Activated CD4-positive, alpha-beta T cell treated with anti-CD3 and anti-CD28 coated beads for 48 hours (primary cell): ENCODE measurements at places on chromosomes 12 and 14.

DNA sequence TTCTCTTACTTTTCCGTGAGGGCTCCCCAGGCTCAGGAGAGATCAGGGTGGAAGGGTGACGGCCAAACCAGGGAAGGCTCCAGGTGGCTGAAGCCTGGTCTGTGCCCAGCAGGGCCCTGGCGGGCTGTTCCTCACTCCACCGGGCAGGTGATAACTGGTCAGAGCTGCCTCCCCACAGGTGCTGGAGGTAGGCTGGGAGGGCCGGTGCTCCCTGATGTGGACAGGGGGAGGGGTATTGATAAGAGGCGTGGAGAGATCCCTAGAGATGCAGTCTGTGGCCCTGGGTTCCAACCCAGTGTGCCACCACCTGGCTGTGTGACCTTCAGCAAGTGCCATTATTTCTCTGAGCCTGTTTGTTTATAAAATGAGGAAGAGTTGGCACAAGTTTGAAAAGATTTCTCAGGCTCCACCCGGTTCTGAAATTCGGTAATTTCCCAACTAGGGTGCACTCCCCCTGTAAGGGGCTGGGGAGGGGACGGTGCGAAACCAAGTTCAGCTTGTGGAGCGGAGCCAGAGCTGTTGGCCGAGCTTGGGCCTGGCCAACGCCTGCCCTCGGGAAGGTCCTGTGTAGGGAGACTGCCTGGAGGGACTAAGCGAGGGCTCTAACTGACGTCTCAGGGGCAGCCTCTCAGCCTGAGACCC is 1.0 kb upstream of the NR4A1 start:
- DNase-seq, result no peak

GRCh38 chr14:96901227-96901626 is 104.0 kb downstream of the VRK1 start:
- DNase-seq, result no peak

DNA sequence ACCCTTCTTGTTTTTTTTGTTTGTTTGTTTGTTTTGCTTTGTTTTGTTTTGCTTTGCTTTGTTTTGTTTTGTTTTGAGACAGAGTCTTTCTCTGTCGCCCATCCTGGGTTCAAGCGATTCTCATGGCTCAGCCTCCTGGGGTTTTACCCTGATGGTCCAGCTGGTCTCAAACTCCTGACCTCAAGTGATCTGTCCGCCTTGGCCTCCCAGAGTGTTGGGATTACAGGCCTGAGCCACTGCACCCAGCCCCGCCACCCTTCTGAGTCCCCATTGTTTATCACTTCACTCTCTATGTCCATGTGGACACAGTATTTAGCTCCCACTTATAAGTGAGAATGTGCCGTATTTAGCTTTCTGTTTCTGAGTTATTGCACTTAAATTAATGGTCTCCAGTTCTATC is 36.9 kb upstream of the BICD1 start:
- DNase-seq, result no peak

- peak; percentile 58 for DNase-seq
Measured at GRCh38 chr12:57844709-57845477, 1.6 kb downstream of the CTDSP2 start.

DNA sequence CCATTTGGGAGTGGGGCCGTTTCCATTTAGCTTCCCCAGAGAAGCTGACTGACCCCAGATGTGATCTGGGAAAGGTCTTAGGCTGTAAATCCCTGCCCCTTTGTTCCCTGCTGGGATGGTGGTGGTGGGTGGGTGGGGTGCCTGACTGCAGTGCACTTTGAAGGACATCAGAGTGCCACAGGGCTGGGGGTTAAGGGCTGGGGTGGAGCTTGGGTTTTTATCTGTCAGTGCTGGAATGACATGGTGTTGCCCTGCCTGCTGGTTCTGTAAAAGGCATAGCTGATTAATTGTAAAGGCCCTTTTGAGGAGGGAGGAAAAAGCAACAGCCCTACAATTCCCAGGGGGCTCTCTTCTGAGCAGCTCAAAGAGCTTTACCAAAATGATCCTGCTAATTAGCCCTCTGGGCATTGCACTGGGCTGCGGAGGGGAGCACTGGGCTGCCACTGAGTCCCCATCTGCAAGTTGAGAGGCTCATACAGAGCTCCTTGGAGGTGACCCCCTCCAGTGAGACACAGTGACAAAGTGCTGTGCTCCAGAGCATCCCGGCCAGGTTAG is 21.1 kb downstream of the PLEKHG3 start:
- DNase-seq, result no peak

- DNase-seq, result no peak
Measured at GRCh38 chr12:49960474-49961110, 1.1 kb upstream of the AQP5 start.

GRCh38 chr12:6461401-6462233 is 8.9 kb downstream of the VAMP1 start:
- peak; percentile 89 for DNase-seq

DNA sequence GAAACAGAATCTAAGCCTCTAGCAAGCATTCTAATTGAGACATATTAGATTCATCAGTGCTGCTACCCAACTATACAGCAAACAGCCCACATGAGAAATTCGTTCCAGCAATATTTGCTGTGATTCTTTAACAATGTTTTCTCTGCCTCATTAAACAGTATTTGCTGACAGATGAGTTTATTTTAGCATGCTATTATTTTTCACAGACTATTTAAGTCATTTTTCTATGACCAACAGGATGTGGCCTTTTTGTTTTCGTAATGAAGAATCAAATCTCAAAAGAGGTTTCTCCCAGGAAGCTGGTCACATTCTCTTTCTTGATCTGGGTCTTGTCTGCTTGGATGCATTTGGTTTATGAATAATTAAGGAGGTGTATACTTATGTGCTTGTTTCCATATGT is 23.2 kb upstream of the SERPINA12 start:
- no peak for DNase-seq

DNA sequence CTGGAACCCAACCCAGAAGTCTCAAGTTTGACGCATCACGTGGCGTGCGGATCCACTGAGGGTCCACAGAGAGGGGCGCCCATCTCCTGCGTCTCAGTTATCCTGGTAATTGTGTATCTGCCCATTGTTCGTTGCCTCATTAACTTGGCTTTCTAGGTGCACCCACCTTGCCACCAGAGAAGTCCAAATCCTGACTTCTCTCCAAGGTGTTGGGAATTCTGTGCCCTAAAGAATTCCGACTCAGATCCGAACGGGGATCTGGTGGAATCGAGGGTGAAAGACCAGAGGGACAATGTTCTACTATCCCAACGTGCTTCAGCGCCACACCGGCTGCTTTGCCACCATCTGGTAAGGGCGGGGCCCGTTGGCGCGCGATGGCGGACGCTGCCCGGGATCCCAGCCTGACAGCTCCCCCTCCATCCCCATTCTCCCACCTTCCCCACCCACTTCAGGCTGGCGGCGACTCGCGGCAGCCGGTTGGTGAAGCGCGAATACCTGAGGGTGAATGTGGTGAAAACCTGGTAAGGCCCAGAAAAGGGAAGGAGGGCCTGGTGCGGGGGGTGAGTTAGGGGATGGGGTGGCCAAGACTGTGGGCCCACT is 481 bp downstream of the REC8 start:
- no peak for DNase-seq

GRCh38 chr14:54200726-54201125 is 196.1 kb upstream of the CDKN3 start:
- DNase-seq, result no peak

- DNase-seq, result no peak
Measured at GRCh38 chr12:53980802-53981496, 4.0 kb upstream of the HOXC10 start.

GRCh38 chr12:131603939-131604795 is 106.7 kb upstream of the SFSWAP start:
- DNase-seq, result peak; percentile 52

DNA sequence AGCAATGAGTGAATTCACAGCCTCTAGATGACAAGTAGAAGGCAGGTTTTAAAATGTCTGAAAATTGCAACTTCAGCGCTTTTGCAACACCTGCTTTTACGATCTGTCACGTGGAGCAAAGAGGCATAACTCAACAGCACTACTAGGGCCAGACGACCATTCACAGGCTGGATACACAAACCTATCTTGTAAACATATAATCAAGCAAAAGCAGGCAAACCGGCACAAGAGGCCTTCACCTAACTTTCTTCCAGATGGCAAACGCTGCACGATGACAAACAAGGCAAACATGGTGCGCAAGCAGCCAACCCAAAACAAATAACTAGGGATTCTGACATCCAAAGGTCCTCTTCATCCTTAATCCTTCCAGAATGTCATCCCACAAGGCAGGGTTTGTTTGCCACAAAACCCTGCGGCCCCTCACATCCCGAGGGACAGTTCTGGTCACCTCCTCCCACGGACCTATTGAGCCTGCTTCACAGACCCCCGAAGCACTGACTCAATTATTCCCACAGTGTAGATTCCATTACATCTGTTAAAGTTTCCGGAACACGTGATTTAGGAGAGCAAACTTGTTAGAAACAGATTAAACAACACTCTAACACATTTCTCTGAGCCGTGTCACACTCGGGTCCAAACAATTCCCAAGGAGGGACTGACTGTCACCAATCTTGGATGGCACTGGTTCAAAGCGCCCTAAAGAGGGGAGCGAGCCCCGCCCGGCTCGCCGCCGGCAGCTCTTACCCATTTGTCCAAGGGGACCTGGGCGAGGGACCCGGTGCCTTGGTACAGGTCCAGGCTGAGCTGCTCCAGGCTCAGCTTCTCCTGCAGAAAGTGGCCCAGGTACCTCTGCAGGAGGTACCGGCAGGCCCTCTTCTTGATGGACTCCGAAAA is 823 bp downstream of the ATG2B start:
- peak; percentile 64 for DNase-seq

GRCh38 chr12:123891516-123892179 is 81.0 kb downstream of the CCDC92 start:
- no peak for DNase-seq

GRCh38 chr14:105576525-105577088 is 50.2 kb downstream of the TMEM121 start:
- DNase-seq, result no peak

GRCh38 chr14:75753696-75754095 is 92.7 kb downstream of the TTLL5 start:
- DNase-seq, result no peak

DNA sequence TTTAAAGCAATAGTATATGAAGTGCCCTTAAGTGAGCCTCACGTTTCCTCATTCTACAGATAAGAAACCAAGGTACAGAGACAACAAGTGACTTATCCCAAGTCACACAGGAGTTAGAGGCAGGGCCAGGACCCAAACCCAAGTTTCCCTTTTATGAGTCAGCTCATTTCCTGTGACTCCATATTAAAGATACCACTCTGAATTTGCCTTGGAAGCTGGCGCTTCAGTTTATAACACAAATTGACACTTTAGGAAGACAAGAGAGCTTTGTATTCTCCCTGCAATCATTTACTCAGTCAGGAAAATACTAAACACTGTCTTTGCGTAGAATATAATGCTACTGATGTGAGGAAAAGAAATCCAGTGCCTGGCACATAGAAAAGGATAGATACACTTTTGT is 43.2 kb downstream of the MYBPC1 start:
- no peak for DNase-seq

- no peak for DNase-seq
Measured at GRCh38 chr14:44204061-44204835, 302.8 kb downstream of the FSCB start.

GRCh38 chr12:75478116-75478794 is 2.3 kb upstream of the GLIPR1 start:
- peak; percentile 31 for DNase-seq

DNA sequence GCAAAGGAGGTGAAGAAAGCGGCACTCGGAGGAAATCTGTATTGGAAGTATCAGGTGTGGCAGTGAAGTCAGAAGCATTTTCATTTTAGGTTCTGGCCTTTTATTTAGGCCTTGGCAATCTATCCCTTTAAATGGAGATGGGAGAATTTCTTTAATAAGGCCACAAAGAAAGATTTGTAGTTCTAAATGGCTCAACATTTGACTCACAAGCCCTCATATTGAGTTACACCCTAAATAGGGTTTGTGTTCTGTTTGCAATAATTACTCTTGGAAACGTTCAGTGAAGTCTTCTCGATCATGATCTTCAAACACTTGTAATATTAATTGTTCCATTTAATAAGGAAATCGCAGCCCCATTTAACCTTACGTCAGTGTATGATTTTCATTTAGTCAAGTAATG is 25.3 kb upstream of the TMEM260 start:
- DNase-seq, result no peak

DNA sequence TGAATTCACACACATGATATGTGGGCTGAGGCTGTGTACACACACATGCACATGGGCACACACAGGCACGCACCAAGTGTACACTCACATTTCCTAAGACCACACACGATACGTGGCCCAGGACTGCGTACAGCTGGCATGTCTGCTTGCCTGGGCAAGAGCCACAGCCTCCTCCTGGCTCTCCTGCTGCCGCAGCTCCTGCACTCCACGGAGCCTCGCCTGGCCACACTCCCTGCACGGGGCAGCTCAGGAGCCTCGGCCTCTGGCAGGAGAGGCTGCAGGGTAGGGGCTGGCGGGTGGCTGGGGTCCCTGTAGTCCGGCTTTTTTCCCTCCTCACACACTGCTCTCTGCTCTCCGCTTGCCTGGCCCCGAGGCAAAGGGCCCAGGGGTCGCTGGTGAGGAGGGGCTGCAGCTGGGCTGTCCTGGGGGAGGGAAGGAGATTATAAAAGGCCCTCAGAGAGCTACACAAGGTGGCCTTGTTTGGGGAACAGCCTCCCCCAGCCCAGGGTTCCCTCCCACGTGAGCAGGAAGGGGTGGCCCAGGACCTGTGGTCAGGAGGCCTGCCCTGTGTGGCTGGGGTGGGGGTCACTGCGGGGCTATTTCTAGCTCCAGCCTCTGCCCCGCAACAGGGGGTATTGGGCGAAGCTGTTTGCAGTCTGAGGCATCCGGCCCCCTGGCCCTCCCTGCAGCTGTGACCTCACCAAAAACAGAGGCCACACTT is 89.0 kb upstream of the SFSWAP start:
- no peak for DNase-seq

- DNase-seq, result no peak
Measured at GRCh38 chr14:88823968-88824313, 510 bp upstream of the TTC8 start.

DNA sequence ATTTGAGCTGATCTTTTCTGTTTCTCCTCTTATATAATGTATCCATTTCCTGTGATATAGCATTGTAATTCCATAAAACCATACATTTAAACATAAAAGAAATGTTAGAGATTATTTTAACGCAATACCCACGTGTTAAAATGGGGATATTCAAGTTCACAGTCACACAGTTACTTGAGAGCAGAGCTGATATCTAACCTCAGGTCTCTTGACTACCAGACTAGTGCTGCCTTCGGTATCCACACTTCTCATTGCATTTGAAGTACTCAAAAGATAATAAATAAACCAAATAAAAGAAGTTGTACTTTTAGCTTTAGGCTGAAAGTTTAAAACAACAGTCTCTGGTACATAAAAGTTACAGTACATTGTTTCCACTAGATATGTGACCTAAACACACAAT is 2.9 kb downstream of the CLECL1 start:
- DNase-seq, result no peak

GRCh38 chr12:92255741-92256140 is 110.1 kb upstream of the BTG1 start:
- DNase-seq, result no peak

DNA sequence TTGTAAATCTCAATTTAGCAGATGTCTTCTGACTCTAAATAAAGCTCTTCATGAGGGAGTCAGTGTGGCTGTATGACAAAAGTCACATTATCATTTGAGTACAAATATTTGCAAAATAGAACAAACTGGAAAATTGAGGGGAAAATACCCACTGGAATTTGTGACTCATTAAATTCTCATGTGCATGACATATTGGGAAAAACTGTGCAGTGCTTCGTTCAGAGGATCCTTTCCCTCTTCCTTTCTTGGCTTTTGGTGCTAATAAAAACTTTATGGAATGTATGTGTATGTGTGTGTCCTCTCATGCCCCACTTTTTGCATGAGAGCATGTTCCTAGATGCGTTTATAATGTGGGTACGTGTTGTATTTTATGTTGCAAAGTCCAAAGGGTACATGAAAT is 267.8 kb downstream of the KTN1 start:
- no peak for DNase-seq

- no peak for DNase-seq
Measured at GRCh38 chr12:34206061-34206785, 183.9 kb downstream of the ALG10 start.
